ENCODE measurements at places on chromosomes 4 and X. TPM values are rescaled to one million over a fixed set of nuclear protein-coding genes. Genes with fewer than 3 reads are reported as not detected.
A peak's percentile ranks its signal among the peaks of the same experiment; 100 is the strongest.

DNA sequence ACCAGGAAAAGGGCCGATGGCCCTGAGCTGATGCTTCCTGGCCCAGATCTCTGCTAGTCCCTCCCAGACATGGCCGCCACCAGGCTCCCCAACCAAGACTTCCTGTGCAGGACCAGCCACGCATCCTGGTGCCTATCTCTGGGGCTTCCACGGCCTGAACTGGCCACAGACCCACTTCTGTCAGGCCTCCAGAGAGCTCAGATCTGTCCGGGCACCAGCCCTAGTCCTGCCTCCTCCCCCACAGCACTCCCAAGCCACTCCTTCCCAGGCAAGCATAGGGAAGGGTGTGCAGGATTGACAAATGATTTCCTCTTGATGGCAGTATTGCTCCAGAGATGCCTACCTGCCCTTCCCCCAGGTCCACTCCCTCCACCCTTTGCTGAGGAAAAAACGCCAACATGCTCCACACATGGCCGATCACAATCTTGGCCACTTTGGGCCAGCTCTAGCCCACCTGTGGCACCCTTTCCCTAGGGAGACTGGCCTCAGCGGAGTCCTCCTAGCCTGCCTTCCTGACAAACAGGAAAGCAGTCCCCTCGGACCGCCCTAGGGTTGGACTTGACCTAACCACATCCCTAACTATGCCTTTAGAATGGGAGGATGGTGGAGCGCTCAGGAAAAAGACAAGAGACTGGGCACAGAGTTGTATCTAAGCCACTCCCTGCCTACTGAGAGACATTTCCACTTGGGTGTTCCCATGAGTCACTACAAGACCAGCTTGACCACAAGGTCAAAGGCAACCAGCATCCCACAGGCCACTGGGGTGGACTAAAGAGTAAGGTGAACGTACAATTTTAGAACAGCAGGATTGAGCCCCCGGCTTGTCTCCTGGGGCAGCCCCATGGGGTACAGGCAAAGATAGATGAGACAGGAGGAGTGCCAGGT, 277.5 kb upstream of the AGTR2 start:
- DNase-seq: peak; percentile 73

DNA sequence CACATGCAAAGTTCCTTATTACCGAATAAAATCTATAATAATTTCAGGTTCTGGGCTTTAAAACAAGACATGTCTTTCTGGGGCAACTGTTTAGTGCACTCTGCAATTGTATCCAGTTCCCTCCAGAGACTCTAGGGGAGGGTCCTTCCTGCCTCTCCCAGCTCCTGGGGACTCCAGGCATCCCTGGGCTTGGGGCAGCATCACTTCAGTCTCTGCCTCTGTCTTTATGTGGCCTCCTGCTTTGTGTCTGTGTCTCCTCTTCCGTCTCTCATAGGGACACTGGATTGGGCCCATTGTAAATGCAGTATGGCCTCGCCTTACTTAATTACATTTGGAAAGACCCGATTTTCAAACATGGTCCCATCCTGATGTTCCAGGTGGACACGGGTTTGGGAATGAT, 10.9 kb upstream of the ASMTL start:
- DNase-seq: no peak

GRCh38 chr4:136864604-136865185, 667.6 kb downstream of the PCDH18 start:
- DNase-seq: no peak

DNA sequence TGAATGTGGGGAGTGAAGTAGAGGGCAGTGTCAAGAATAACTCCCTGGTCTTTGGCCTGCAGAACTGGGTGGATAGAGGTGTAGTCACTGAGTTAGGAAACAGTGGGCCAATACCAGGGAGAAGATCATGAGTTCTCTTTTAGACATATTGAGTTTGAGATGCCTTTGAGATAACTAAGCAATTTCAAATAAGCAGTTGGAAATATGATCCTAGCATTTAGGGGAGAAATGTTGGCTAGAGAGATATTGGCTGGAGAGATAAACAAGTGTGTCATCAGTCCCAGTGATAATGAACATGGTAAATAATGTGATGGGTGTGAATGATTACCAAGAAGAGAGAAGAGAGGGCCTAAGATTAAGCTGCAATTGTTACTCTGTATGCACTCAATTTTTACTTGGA, 95.3 kb upstream of the HPRT1 start:
- no peak for DNase-seq

- DNase-seq: no peak
Observed at GRCh38 chr4:165740911-165741310, 132.1 kb upstream of the TLL1 start.

SLC7A11 gene
- 1.3 TPM for total RNA-seq
